ENCODE measurements at places on chromosomes 5 and 9.

DNA sequence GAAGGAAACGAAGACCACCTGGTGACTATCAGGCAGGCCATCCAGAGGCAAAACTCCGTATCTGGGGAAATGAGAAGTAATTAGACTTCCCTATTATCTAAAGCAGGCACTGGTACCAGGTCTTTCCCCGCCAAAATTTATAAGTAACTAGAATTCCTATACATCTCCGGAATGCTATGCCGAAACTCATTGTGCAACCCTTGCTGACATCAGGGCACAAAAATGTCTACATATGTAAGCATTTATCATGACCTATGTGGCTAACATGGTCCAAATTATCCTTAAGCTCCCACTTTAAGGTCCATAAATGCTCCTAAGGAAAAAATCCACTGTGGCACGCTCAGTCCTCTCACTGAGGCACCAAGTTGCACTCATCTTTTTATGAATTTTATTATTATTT, 17.8 kb downstream of the ACTL7B start:
- no peak for DNase-seq
- no peak overlapping the region for H3K4me3 ChIP-seq
- no peaks in the 10 kb centered on the region for H3K4me1 ChIP-seq
- no peaks in the 10 kb centered on the region for H3K27me3 ChIP-seq
- H3K36me3 ChIP-seq, result no peaks in the 10 kb centered on the region

DNA sequence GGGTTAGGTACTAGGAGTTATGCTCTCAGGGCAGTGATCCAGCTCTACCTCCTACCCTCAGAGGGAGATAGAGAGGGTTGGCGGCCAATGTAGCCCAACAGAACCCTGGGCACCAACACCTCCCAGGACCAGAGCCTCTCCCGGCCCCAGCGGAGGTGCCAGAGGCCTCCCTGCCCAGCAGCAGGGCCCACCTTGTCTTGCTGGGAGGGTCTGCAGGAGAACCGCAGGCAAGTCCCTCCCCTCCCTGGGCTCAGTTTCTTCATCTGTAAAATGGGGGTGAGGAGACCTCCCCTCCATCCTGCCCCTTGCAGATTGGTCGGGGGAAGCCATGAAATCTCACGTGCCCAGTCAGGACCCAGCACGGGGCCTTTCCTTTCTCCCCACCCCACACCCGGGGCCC, 34.4 kb downstream of the HK3 start:
- H3K27ac ChIP-seq, result no peak overlapping the region
- H3K4me3 ChIP-seq, result no peak overlapping the region
- H3K27me3 ChIP-seq, result no peaks in the 10 kb centered on the region
- no peaks in the 10 kb centered on the region for H3K4me1 ChIP-seq
- H3K36me3 ChIP-seq, result no peaks in the 10 kb centered on the region

- peaks cover 79% of the 10 kb centered on the region for H3K4me1 ChIP-seq
- peak overlapping the region; percentile 93 for H3K27ac ChIP-seq
- H3K27me3 ChIP-seq, result no peaks in the 10 kb centered on the region
- H3K36me3 ChIP-seq, result no peaks in the 10 kb centered on the region
- no peak for DNase-seq
Measured at GRCh38 chr5:139394123-139394653, 716 bp downstream of the PROB1 start.

DNA sequence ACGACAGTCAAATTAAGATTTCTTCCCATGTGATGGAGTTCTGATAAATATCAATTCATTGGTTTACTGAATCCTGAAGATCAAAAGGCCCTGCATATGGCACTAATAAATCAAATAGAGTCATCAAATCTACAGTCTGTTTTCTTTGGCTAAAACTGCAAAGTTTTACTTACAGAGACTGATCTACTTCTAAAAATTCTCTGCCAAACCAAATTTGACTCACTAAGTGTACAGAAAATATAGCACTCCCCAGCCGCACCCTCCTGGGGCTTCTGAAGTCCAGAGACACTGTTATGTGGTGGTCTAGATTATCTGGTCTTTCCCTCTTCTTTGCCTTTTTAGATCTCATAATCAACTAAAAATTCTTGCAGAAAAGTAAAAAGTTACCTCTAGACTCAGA, 237.7 kb downstream of the MLLT3 start:
- no peak overlapping the region for H3K4me3 ChIP-seq
- no peak for DNase-seq
- no peak overlapping the region for H3K27ac ChIP-seq
- no peaks in the 10 kb centered on the region for H3K36me3 ChIP-seq
- H3K4me1 ChIP-seq, result no peaks in the 10 kb centered on the region
- H3K27me3 ChIP-seq, result no peaks in the 10 kb centered on the region

DNA sequence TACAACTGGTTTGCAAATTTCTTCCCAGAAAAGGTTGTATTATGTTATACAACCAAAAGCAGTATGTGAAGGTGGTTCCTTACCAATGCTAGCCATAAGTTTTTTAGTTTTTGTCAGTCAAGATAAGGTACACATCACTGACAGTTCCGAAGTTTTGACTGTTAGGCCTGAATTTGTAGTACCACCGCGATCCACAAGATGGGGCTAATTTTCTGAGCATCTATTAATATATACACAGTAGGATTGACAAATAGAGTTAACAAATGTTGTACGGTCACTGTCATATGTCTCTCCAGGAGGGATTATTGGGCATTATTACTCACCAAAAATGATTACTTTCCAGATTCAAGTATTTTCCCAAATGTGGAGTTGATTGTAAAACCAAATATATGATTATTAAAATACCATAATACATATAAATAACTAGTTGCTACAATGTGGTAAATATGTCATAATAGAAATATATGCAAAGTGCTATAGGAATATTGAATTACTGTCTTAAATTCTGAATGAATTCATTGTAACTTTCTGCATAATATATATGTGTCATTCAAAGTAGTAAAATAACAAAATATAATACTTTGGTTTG, 28.4 kb upstream of the LRRC19 start:
- H3K4me3 ChIP-seq, result no peak overlapping the region
- peak; percentile 65 for DNase-seq

GRCh38 chr9:38347946-38348345, 44.6 kb upstream of the ALDH1B1 start:
- no peaks in the 10 kb centered on the region for H3K27me3 ChIP-seq
- no peak for DNase-seq
- H3K27ac ChIP-seq, result no peak overlapping the region
- H3K4me1 ChIP-seq, result no peaks in the 10 kb centered on the region
- no peak overlapping the region for H3K4me3 ChIP-seq

GRCh38 chr5:18959535-18959934, 1028.5 kb downstream of the CDH18 start:
- no peaks in the 10 kb centered on the region for H3K4me1 ChIP-seq
- no peak overlapping the region for H3K4me3 ChIP-seq
- no peak overlapping the region for H3K27ac ChIP-seq
- no peaks in the 10 kb centered on the region for H3K27me3 ChIP-seq
- no peak for DNase-seq

- DNase-seq, result no peak
- H3K4me1 ChIP-seq, result no peaks in the 10 kb centered on the region
- H3K27me3 ChIP-seq, result no peaks in the 10 kb centered on the region
- no peaks in the 10 kb centered on the region for H3K36me3 ChIP-seq
Measured at GRCh38 chr5:130874861-130875417, 290.1 kb downstream of the HINT1 start.

GRCh38 chr5:138282920-138283742, 8.7 kb upstream of the GFRA3 start:
- H3K4me1 ChIP-seq, result no peaks in the 10 kb centered on the region
- H3K27ac ChIP-seq, result no peak overlapping the region
- H3K4me3 ChIP-seq, result no peak overlapping the region
- no peak for DNase-seq

DNA sequence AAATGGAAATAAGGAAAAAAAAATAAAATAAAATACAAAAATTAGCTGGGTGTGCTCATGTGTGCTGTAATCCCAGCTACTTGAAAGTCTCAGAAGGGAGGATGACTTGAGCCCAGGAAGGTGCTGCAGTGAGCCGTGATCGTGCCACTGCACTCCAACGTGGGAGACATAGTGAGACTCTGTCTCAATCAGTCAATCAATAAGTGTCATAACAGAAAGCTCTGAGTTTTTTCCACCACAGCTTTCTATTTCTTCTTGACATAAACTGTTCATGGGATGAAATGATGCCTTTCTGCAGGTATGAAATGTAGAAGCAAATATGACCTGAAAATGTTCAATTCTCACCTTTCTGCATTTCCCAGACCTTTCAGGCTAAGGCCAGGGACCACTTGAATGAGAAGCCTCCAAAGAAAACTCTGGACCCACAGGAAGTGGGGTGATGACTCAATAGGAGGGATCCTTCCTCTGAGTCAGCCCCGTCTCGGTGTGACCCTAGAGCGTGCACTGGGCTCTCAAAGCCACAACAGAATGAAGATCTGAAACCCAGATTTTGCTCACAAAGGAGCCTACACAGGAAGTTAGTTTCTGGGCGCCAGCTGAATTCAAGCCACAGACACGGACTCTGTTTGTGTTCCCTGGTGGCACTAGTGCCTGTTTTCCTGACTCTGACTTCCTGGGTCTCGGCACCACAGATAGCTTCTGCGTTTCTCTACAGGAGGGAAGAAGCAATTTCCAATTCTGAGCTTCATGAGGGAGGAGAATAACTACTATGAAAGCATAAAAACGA, 62.0 kb downstream of the ANKH start:
- no peak overlapping the region for H3K4me3 ChIP-seq
- no peaks in the 10 kb centered on the region for H3K4me1 ChIP-seq
- peak overlapping the region; percentile 25 for H3K27ac ChIP-seq
- no peaks in the 10 kb centered on the region for H3K27me3 ChIP-seq
- no peaks in the 10 kb centered on the region for H3K36me3 ChIP-seq
- DNase-seq, result peak; percentile 82

DNA sequence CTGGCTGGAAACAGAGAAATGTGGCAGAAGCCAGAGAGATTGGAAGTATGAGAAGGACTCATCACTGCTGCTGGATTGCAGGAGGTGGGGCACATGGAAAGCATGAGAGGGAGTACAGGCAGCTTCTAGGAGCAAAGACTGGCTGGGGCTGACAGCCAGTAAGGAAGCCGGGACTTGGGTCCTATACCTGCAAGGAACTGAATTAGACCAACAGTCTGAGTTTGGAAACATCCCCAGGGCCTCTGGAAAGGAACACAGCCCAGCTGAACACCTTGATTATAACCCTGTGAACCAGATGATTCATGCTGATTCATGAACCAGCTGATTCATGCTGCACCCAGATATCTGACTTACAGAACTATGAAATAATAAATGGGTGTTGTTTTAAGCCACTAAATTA, 93.4 kb downstream of the OSTF1 start:
- H3K27ac ChIP-seq, result no peak overlapping the region
- H3K36me3 ChIP-seq, result peaks cover 5% of the 10 kb centered on the region
- no peak overlapping the region for H3K4me3 ChIP-seq
- H3K27me3 ChIP-seq, result no peaks in the 10 kb centered on the region
- H3K4me1 ChIP-seq, result no peaks in the 10 kb centered on the region
- no peak for DNase-seq

DNA sequence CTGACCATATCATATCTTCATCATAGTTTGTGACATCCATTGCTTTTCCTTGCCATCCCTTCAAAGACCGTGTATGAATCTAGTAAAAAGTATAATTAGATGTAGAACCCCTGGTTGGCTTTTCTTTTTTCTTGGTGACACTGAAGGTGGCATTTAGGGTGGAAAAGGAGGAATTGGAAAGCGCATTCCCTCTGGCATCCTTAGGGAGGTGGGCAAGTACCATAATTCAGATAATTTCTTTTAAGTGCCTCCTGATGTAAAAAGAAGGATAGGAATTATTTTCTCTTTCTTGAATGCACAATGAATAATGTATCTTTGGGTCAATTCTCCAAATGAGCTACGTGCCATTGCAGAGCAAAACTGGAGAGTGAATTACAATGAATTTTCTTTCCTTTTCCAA, 73.2 kb upstream of the SMARCA2 start:
- no peaks in the 10 kb centered on the region for H3K36me3 ChIP-seq
- DNase-seq, result no peak
- H3K4me3 ChIP-seq, result no peak overlapping the region
- H3K27me3 ChIP-seq, result no peaks in the 10 kb centered on the region
- no peaks in the 10 kb centered on the region for H3K4me1 ChIP-seq
- no peak overlapping the region for H3K27ac ChIP-seq

DNA sequence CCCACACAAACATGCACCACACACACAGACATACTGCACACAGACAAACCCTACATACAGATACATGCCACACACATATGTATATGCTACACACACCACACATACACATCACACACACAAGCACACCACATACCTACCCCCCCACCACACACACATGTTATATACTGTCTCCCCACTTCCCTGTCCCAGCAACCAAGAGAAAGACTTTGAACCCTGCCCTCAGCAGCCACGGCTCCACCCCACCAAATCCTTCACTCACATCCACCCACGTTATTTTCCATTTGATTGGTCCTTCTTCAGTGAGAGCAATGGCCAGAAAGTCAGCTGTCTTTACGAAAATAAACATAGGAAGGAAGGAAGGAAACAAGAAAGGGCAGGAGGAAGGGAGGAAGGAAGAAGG, 479.8 kb downstream of the DIRAS2 start:
- no peak for DNase-seq
- H3K4me3 ChIP-seq, result no peak overlapping the region

GRCh38 chr5:120463991-120464626, at the start of gene PRR16:
Gene PRR16, plus strand, starts transcription at chr5:120464300.
- peak within 1 kb of the TSS; percentile 59 for H3K4me3 ChIP-seq
- H3K27me3 ChIP-seq, result no peaks in the 10 kb centered on the region
- no peak for DNase-seq
- H3K4me1 ChIP-seq, result peaks cover 15% of the 10 kb centered on the region

DNA sequence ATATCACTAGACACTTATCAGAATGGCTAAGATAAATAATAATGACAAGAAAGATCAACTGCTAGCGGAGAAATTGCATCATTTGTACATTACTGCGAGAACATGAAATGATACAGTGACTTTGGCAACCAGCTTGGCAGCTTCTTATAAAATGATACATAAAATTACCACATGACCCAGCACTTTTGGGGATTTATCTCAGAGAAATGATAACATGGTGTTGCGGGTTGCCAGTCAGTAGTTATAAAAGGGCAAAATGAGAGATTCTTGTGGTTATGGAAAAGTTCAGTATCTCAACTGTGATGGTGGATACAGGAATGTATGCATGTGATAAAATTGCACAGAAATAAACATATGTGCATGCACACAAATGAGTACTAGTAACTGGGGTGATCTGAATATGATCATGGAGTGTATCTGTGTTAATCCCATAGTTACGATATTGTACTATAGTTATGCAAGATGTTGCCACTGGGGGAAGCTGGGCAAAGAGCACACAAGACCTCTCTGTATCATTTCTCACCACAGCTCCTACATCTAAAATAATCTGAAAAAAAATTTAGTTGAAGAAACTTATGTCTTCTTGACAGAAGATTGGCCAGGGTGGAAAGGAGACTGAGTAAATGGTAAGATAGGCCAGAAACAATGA, 128.9 kb downstream of the NXNL2 start:
- H3K4me1 ChIP-seq, result no peaks in the 10 kb centered on the region
- no peak for DNase-seq
- H3K36me3 ChIP-seq, result no peaks in the 10 kb centered on the region
- H3K27ac ChIP-seq, result no peak overlapping the region
- no peaks in the 10 kb centered on the region for H3K27me3 ChIP-seq
